Cerebellar nuclear complex (tissue), 1 donor: ENCODE measurements at places on chromosomes 7 and 10.

DNA sequence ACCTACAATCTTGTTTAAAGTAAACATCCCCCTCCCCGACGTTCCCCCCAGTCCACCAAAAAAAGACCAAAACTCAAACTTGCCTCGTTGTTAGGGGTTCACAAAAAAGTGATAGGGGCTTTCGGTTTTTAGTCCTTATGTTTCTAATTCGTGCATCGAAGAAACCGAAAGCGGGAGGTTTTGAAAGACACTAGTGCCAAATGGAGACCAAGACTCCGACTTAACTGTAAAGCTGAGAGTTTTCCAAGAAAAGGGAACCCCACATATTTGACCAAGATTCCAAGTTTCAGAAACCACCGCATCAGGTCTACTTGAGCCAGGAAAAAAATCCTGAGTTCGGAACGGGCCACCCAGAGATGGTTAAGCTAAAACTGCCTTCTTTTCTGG lies 534 bp downstream of the PSMA2 start:
- DNase-seq: no peak

- no peak for DNase-seq
These were observed 215.5 kb downstream of the ACTR3B start for GRCh38 chr7:152975076-152975475.

DNA sequence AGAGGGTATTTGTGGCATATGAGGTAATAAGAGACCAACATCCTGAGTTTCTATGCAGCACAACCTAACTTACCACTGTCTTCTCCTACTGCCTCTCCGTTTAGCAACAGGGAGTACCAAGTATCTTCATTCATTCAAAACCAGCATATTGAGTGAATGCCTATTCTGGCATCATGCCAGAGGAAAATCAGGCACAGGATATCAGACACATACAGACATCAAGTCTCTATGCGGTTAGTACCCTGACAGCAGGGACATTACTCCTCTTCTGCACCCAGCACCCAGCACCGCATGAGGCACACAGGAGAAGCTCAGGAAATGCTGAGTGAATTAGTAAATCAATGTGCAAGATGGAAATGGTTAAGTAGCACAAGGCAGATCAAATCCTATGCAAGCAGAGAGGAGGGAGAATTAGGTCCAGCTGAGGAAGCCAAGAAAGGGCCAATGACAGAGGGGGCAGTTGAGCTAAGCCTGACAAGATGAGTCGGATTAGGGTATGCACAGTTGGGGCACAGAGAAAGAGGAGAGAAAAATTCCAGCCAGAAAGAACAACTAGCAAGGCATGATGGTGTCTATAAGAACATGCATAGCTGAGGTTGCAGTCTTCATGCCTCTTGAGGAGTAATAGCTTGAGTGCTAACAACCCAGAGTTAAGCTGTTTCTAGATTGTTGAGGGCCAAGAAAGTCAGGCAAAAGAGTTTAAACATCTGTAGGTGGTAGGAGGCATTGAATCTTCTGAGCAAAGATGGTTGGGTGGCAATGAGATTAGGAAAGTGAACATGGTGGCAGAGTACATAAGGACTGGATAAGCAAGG lies 146.0 kb downstream of the PLXNA4 start:
- no peak for DNase-seq

DNA sequence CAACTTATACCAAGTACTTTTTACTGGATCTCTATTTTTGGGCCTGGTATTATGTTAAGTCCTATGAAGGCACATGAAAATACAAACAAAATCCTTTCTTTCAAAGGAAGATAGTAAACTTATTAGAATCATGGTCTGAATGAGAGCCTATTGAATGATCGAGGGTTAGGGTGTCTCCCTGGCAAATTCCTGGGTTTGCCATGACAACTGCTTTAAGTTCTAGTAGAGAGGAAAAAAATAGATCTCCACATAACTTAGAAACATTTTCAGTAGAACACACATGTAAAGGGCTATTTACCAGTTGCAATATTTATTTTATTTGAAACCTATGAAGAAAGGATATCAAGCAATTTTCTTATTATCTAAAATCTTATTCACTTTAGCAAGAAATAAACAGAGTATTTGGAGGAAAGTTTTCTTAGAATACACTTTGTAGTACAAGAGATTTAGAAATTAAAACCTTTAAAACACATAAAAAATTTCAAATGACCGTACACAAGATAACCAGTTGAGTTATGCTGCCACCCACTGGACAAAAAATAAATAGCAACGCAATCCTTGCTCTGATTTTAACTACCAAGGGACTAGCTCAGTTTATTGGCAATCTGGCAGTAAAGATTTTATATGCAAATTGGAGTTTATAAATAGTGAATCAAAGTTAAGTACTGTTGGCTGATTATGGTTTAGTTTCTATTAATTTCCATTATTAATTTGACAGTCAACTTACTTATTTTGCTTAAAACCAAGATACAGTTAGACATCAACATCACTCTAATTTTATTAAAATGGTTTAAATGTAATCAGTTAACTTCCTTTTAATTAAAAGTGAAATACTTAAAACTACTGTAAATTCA lies 33.9 kb downstream of the CACUL1 start:
- DNase-seq: no peak

DNA sequence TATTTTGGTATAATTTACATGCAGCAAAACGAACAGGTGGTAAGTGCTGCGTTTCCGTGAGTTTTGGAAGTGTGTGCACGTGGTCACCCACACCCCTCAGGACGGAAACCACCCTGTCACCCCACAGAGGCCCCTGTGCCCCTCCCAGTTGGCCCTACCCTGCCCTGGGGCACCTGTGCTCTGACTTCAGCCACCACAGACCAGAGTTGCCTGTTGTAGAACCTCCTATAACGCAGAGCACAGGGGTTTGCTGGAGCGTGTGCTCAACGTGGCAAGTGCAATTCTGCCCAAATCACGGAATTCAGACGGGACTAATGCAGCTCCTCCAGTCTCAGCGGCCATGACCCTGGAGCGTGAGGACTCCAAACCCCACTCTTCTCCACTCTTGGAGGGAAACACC lies 9.6 kb upstream of the CFAP46 start:
- no peak for DNase-seq

GRCh38 chr7:79285756-79286155 lies 167.7 kb downstream of the MAGI2 start:
- no peak for DNase-seq

GRCh38 chr7:140494867-140495266 lies 15.6 kb upstream of the MKRN1 start:
- no peak for DNase-seq

DNA sequence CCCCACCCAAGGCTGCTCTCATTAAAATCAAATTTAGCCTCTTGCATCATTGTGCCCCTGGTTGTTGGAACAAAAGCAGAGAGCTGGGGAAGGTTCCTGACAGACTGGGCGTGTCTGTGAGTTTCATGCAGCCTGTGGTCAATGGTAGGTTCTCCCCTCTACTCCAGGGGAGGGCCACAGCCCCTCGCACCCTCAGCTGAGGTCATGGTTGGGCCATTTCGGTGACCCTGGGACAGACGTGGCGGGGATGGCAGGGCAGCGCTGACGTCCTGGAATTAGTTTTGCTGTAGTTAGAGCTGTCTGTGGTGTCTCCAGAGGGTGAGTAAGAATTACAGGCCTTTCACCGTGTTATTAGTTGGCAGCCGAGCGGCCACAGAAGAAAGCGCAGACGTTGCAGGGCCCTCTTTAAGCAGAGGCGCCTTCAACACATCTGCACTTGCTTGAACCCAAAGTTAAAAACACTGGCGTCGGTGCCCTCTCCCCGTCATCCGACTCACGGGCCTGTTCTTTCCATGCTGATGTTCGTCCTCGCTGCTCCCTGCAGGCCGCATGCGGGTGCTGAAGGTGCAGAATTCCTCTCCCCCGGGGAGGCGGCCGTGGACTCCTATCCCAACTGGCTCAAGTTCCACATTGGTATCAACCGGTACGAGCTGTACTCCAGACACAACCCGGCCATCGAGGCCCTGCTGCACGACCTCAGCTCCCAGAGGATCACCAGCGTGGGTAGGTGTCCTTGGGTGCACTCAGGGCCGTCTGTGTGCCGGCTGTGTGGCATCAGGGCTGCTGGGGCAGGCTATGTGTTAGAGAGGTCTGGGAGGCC lies 2.8 kb downstream of the FAM20C start:
- no peak for DNase-seq

- DNase-seq: no peak
These were observed 372.4 kb upstream of the LRGUK start for GRCh38 chr7:133754708-133755107.

- no peak for DNase-seq
These were observed 126.5 kb upstream of the CHRM2 start for GRCh38 chr7:136741941-136742340.

- no peak for DNase-seq
These were observed 46.4 kb downstream of the TMEM168 start for GRCh38 chr7:112743811-112744210.

- DNase-seq: no peak
These were observed 5.7 kb upstream of the UCMA start for GRCh38 chr10:13239923-13240322.

DNA sequence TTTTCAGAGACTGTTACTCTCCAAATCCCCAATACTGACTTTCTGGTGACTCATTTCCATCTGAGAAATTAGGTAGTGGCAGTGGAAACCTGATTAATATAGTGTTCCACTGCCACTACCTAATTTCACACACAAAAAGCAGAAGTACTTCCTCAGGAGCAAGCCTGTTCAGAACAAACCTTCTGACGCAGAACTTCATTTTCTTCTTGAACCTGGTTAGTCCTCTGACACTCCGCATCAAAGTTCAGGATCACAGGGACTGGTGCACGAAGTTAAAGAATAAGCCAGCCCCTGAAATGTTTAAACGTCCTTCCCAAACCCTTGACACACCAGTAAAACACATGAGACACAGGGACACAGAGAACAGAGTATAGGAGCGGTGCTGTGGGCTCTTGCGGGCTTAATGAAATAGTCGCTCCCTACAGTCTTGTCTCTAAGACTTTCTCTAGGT lies 4.4 kb downstream of the WDR91 start:
- DNase-seq: no peak

- no peak for DNase-seq
These were observed 155.8 kb downstream of the SKIDA1 start for GRCh38 chr10:21369697-21370096.

- DNase-seq: no peak
These were observed 24.3 kb downstream of the ZCCHC24 start for GRCh38 chr10:79420974-79421688.

DNA sequence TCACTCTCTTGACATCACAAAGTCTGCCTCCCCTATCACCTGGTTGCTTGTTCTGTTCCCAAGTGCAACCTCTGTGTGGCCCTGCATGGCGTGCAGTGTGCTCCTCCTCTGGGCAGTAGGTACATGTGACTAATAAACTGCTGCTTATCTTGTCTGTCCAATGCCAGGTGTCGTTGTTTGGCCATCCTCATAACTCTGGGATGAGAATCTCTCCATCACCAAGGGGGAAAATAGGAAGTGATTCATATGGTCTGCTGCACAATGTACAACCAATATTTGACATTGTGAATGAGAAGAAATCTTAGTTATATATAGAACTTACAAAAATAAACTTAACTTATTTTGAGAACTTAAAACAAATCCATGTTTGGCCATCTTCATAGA lies 135.2 kb downstream of the INHBA start:
- no peak for DNase-seq

- no peak for DNase-seq
These were observed 10.2 kb downstream of the TCF7L2 start for GRCh38 chr10:112960151-112960681.

DNA sequence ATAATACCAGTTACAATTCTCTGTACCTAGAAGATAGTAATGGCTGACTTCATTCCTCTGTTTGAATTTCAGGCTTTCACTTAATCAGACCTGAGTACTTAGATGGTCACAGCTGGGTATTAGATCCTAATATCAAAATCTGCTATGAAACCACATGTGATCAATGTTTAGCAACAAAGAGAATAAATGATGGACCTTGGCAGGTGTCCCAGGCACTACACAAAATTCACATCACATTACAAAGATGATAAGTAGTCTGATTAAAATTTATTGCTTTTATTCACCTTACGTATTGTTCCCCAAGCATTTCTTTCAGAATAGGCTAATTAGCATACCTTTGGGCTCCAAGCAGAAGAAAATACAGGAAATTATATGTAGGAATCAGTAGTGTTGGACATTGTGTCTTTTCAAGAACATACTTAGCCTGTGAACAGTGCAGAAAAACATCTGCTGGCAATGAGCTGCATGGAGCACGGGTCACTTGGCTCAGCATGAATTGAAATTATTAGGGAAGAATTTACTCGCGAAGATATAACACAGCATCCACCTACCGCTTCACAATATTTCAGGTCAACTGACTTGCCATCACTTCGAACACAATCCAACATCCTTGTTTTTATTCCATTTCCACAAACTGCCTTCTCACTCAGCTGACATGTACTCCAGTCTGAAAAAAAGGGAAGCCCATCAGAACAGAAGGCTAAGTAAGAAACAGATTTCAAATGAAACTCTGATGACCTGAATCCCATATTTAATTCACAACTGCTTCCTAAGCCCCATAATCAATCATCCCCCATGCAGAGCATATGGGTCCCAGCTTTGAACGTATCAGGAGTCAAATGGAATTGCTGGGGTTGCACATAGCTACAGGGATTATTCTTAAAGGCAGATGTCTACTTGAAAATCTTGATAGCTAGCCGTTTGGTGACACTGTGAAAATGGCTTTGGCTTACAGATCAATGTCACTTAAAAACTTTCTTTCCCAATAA lies 421.0 kb downstream of the THSD7A start:
- no peak for DNase-seq

GRCh38 chr10:35400595-35401268 lies 64.4 kb downstream of the CCNY start:
- no peak for DNase-seq

GRCh38 chr10:113867904-113868303 lies 13.4 kb downstream of the NHLRC2 start:
- DNase-seq: no peak

- no peak for DNase-seq
These were observed 50.0 kb downstream of the JAKMIP3 start for GRCh38 chr10:132115732-132116131.

DNA sequence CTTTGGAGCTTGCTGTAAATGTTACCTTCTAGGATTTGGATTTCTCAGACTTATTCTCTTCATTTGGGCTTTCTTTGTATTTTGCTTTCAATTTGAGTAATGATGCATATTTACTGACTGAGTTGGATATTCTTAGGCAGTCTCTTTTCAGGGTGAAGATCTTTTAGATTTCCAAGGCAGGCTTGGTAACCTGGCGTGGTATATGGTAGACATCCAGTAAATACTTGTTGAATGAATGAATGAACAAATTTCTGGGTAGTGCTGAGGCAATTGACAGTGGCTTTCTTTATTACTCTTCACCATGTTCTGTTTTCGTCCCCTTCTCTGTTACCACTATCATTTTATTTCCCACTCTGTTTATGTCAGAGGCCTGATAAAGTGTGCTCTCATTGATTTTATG lies 27.1 kb downstream of the BBS9 start:
- DNase-seq: no peak
